ENCODE measurements at places on chromosomes 12 and 14.

DNA sequence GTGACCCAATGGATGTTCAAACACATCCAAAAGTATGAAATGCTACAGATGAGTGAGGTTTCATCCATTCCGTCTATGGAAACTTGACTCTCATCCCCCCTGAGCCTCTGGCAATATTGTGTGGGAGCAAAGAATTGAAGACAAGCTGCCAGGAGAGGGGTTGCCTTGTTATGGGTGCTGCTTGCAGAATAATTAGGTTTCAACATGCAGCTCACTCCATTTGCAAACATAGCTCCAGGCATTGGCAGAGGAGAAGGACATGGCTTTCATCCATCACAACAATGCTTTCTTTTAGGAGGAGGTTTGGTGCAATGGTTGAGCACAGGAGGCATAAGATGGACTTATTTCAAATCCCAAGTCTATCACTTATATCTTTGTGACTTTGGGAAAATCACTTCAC is 220.7 kb upstream of the SRRM4 start:
- no peak overlapping the region for H3K4me3 ChIP-seq
- no peaks in the 10 kb centered on the region for H3K27me3 ChIP-seq
- H3K27ac ChIP-seq = no peak overlapping the region

DNA sequence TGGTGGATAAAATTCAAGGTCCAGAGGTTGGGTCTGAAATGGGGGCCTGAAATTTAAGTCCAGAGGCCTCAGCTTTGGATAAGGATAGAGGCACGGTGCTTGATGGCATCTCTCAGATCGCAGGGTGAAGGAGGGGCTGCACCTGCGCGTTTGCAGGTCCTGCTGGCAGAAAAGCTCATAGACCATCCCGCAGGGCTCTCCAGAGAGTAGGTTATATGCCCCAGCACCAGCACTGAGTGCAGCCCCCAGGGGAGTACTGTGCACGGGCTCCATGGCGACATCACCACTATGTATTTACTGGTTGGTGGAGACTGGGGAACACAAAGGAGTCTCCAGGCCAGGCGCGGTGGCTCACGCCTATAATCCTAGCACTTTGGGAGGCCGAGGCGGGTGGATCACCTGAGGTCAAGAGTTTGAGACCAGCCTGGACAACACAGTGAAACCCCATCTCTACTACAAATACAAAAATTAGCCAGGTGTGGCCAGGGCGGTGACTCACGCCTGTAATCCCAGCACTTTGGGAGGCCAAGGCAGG is 4.3 kb upstream of the CD63 start:
- H3K27me3 ChIP-seq = no peaks in the 10 kb centered on the region
- no peak for DNase-seq
- H3K4me1 ChIP-seq = peaks cover 29% of the 10 kb centered on the region
- H3K27ac ChIP-seq = no peak overlapping the region

DNA sequence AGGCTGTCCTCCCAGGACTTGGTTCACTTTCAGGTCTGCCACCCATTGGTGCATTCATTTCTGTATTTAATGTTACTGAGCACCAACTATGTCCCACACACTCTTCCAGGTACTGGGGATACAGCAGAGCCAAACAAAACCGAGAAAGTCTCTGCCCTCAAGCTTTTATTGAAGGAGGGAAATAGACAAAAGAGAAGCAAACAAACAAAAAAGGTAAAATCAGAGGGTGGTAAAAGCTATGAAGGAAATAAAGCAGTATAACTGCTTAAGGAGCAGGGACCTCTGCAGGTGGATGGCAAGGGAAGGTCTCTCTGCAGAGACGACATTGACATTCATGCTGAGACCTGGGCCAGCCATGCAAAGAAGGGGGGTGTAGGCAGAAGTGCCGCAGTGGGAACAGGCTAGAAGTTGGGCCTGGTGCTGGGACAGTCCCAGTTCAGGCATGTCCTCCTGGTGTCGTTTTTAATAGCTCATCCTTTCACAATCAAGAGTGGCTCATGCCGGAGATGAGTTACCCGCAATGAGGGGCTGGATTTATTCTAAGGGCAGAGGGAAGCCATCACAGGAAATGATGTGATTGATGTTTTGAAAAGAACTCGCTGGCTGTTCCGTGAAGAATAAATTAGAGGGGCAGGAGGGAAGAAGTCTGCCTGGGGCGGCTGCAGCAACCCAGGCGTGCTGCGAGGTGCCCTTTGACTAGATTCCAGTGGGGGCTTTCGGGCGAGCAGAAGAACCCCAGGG is 72.8 kb downstream of the IRF2BPL start:
- no peaks in the 10 kb centered on the region for H3K27me3 ChIP-seq
- peak overlapping the region; percentile 80 for H3K4me3 ChIP-seq
- H3K4me1 ChIP-seq = peaks cover 80% of the 10 kb centered on the region
- DNase-seq = peak; percentile 69
- H3K27ac ChIP-seq = peak overlapping the region; percentile 97

DNA sequence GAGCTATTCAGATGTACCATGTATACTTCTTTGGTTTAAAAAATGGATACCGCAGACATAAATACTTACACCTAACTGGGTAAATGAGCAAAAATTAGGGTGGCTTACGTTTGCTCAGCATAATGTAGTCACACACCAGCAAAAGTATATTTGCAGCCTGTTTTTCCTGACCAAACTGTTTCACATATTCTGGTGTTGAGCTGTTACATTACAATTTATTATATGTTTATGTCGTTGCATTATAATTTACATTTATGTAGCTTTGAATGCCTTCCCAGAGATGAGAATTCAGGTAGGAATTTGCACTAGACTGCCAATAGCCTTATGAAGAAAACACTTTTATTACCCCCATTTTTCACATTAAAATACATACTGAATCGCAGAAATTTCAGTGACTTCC is 183.3 kb downstream of the PTPRO start:
- no peaks in the 10 kb centered on the region for H3K36me3 ChIP-seq
- H3K4me3 ChIP-seq = no peak overlapping the region
- no peak overlapping the region for H3K27ac ChIP-seq
- H3K4me1 ChIP-seq = no peaks in the 10 kb centered on the region
- H3K27me3 ChIP-seq = peaks cover 13% of the 10 kb centered on the region

Data from activated naive CD8-positive, alpha-beta T cell treated with anti-CD3 and anti-CD28 coated beads, Interleukin-2, amount 50 U/mL, for 24 hours (primary cell).